ENCODE measurements at places on chromosomes 11 and 22.

DNA sequence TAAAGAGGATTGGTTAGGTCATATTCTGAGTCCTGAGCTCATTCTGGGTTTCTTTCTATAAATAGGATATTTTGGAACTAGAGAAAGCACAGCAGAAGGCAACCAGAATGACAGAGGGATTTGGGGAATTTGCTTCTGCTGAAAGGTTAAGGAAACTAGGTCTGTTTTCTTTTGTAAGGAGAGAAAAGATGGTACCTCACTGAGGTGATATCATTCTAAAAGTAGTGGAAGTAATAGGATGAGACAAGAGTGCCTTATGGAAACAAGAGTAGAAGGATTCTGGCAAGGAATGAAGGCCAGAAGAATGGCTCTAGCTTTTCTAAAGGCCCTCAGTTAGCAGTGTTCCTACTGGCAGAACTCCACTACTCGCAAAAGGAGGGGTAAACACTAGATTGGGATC, 26.7 kb upstream of the BDNF start:
- DNase-seq, result no peak

- no peak for DNase-seq
These were observed 27.7 kb downstream of the ALG9 start for GRCh38 chr11:111843661-111844060.

DNA sequence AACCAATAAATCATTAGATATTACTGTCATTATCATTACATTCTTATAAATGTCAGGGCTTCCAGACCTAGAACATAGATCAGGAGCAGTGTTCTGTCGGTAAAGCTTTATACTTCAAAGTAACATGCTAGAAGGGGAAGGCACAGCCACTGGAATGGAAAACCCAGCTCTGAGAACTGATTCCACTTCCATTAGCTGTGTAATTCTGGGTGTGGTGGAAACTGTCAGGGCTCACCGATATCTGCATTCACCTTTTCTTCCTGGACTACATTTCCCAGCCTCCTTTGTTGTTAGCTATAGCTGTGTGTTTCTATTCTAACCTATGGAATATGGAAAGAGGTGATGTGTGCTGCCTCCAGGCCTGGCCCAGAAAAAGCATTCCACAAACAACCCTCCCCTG, 585.8 kb downstream of the BUD13 start:
- DNase-seq, result no peak

DNA sequence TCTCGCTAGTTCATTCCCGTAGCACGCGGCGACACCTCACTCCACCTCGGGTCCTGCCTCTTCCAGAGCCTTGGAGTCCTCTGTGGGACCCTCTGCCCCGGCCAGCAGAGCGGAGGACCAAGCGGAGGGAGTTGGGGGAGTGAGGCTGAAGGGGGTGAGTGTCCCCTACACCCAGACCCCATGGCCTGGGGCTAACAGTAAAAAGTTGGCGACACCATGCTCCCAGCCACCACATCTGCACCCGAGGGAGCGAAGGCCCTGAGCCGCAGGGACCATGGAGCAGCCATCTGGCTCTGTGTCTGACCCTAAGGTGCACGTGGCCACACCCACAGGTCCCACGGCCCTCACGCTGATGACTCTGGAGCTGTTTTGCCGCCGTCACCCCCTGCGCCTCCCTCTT, 293.8 kb downstream of the BRD1 start:
- DNase-seq, result no peak

GRCh38 chr11:119087747-119088241, 3.1 kb downstream of the HMBS start:
- DNase-seq, result no peak
